ENCODE measurements at places on chromosomes 1 and 21.

DNA sequence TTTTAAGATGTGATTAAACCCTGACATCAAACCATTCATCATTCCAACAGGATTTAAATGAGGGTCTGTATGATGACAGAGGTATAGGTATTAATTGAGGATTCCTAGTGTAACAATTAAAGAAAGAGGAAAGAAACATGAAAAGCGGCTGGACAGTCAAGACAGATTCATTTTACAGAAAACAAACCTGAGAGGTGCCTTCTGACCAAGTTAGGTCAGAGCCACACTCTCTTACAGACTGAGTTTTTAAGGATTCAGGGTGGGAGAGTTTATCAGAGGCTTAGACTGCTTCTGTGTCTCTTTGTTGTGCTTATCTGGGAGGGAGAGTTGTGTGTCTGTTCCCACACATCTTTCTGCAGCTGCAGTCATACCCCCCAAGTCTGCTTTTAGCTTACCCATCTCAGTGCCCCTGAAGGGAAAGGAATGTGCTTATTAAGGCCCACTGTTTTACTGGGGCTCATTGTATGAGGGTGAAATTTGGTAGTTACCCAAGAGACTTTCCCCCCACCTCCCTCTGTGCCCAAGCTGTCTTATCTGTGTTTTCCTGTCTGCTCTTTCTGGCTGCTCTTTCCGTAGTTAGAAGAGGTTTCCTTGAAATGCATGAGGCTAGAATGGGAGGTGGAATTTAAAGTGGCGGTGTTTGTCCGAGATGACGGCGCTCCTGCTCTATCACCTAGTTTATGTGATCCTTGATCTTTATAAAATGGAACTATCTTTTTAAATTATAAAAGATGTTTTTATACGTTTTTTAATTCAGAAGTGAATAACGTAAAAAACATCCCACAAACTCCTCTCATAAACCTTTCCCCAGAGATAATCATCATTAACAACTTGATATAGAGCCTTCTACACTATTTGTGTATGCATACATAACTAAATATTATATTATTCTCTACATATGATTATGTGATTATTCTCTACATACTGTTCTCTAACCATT is 96.0 kb upstream of the TNFSF4 start:
- DNase-seq, result no peak

DNA sequence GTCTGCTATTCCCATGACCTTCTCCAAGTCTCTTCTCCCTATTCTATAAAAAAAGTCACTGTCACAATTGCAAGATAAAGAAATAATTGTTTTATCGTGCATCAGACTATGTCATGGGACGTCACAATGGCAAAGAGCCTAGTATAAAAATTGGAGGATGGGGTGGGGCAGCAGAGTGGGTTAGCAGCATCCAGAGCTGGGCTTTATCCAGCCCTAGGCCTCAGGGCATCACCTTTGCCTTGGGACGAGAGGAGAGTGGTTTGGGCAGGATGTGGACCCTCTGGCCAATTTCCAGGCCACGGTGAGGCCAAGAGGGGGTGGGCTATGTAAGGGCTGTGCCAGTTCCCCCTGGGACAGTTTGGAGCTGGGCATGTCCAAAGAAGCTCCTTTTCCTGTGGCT is 25.7 kb downstream of the WNT4 start:
- no peak for DNase-seq

DNA sequence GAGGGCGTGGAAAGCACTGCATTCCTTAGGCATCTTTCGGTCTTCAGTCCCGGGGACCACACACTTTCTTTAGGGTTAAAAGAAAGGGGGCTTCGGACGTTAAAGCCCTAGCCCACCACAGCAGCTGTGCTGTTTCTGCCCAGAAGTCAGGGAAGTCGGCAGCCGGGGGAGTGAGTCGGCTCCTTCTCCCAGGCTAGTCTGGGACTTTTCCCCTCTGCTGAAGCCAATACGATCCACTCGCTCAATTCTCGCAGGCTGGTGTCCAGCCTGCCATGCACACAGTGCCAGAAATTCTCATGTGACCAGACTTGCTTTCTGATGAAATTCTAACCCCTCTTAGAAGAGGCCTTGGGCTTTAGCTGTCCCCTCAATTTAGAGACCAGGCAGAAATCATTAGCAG is 67.7 kb downstream of the BCAR3 start:
- DNase-seq, result no peak

DNA sequence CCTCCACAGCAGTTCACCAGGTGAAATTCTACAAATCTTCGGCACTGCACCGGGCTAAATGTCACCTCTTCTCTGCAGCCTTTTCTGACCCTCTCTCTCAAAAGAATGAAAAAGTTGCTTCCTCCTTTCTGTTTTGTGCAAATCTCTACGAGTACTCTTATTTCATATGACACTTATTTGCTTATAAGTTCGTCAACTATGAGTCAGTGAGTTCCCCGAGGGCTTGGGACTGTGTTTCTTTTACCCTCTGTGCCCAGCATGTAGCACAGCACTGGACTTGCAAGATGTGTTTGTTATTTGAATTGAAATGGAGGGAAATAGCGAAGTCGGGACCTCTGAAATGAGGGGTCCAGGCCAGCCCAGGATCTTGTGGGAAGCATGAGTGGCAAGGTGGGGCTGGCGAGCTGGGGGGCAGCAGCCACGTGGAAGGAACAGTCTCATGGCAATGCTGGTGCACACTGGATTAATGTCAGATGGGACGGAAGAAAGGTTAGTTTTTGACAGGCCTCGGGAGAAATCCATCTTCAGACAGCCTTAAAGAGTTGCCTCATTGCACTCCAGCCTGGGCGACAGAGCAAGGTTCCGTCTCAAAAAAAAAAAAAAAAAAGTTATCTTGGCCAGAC is 6.2 kb downstream of the SLC6A9 start:
- no peak for DNase-seq

GRCh38 chr21:45138199-45139002 is 64.0 kb downstream of the ADARB1 start:
- no peak for DNase-seq

DNA sequence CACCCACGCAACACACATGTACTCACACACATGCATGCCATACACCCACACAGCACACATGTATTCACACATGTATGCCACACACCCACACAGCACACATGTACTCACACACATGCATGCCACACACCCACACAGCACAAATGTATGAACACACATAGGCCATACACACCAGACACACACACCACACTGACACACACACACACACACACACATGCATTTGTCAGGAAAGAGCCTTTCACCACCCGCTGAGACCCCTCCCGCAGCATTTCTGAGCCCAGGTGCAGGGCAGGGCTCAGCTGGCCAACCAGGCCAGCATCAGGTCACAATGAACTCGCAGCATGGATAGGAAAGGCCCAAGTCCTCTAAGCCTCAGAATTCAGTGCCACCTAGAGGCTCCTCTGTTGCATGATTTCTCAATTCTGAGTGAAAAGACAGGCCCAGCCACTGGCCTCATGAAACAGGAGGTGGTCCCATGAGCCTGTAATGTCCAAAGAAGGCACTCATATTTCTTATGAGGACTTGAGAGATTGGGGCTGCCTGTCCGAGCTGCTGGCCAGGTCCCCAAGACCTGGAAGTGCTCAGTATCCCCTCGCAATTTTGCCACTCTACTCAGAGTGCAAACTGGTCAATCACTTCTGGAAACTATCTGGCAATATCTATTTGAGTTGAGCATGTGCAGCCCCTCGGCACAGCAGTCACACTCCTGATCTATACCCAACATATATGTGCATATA is 57.3 kb downstream of the PSMG1 start:
- no peak for DNase-seq

DNA sequence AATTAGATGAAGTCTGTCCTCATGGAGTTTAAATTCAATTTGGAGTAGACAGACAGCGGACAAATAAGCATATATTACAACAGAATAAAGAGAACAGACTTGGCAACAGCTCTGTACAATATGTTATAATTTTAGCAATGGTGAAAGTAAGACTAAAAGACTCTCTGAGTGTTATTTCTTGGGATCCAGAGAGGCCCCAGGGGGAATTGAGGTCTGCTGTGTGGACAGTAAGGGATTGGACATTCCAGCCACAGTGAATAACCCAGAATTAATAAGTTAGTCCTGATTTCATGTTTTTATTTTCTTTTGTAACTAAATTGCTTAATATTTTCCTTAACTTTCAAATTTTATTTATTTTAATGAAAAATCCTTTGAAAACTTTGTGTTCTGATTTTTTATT is 101.7 kb downstream of the PATJ start:
- DNase-seq, result no peak

- no peak for DNase-seq
Measured at GRCh38 chr1:172429331-172430127, 9.0 kb downstream of the C1orf105 start.

DNA sequence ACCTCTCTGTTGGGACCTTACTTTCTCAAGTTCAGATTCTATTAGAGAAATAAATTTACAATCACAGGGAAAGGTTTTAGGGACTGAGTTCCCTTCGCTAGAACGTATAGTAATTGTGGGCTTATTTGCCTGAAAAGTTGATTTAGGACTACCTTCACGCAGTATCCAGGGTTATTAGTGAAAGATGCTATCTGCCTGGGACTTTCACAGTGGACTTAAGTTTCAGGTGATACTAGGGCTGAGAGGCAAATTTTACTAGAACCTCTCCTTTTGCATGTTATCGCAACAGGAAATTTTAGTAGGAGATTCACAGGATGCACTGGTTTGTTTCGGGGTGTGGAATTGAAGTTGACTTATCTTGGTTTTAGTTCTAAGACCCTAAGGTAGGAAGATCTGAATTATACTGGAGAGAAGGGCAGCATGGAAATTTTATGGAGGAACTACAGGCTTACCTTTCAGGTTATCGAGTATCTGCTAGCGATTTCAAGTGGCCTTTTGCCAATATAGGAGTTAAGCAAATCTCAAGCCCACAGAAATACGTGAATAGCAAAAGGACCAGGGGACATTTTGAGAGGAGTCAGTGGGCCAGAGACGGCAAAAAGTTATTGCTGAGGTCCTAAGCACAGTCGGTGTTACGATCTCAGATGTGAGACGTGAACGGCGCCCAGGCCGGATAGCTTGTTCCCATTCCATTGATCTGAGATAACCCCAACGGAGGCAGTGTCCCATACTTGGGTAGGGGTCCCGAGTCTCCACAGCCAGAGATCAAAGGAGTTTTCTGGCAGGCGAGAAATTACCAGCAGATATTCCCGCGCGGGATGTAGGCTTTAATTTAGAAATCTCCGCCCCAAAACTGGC is 723 bp upstream of the GNAI3 start:
- DNase-seq, result no peak

GRCh38 chr21:27418346-27418745 is 451.5 kb upstream of the ADAMTS5 start:
- DNase-seq, result no peak

- DNase-seq, result no peak
Measured at GRCh38 chr1:186629341-186629740, 50.9 kb downstream of the PTGS2 start.
